Ureter (tissue), 1 donor: ENCODE measurements at places on chromosomes 2 and 18. TPM values are rescaled to one million over a fixed set of nuclear protein-coding genes. Genes with fewer than 3 reads are reported as not detected.
A peak's percentile ranks its signal among the peaks of the same experiment; 100 is the strongest.

The L3MBTL4 gene
- total RNA-seq = 8.5 TPM

The DNAH7 gene
- 5.5 TPM for total RNA-seq

The GAL3ST2 gene
- total RNA-seq = 0.47 TPM

The FKBP1B gene
- 4.1 TPM for total RNA-seq

DNA sequence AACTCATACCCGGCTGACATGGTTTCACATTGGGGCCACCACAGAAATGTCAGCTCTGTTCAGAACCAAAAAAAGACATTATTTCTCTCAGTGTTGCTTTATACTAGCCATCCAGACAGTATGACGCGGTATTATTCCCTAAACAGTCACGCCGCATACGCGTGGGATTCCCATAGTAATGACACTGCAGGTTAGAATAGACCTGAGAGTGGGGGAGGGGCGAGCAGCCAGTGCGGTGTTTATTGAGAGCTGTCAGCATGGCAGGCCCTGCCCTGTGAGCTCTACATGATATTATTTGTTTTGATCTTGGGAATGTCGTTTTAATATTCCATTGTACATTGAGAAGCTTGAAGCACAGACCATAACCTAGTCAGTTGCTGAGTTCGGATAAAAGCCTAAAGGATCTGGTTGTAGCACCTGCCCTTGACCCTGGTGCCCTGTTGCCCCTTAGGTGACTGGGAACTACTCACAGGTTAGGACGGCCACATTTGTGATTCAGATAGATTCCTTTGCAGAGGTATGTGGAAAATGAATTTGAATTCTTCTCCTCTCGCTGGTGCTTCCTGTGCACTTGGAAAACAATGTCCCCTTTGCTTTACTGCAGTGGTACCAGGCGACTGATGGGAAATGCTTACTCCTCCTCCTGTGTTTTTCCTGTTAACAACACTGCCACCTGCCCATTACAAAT is 150.1 kb downstream of the ARHGAP28 start:
- DNase-seq = no peak

- DNase-seq = no peak
Observed at GRCh38 chr2:217360781-217361482, 501.1 kb upstream of the TNP1 start.

- no peak for DNase-seq
Observed at GRCh38 chr18:58180738-58181353, 136.8 kb downstream of the NEDD4L start.

GRCh38 chr2:16625759-16626158 is 39.9 kb downstream of the CYRIA start:
- no peak for DNase-seq

GRCh38 chr2:156006721-156007618 is 325.6 kb downstream of the NR4A2 start:
- DNase-seq = no peak

- no peak for DNase-seq
Observed at GRCh38 chr2:206011795-206012194, 74.2 kb downstream of the INO80D start.

- DNase-seq = peak; percentile 47
Observed at GRCh38 chr2:85134255-85134895, 1.2 kb downstream of the TCF7L1 start.

- no peak for DNase-seq
Observed at GRCh38 chr18:57544936-57545660, 41.4 kb downstream of the FECH start.

GRCh38 chr2:241003047-241003360 is 4.6 kb downstream of the SNED1 start:
- DNase-seq = no peak

DNA sequence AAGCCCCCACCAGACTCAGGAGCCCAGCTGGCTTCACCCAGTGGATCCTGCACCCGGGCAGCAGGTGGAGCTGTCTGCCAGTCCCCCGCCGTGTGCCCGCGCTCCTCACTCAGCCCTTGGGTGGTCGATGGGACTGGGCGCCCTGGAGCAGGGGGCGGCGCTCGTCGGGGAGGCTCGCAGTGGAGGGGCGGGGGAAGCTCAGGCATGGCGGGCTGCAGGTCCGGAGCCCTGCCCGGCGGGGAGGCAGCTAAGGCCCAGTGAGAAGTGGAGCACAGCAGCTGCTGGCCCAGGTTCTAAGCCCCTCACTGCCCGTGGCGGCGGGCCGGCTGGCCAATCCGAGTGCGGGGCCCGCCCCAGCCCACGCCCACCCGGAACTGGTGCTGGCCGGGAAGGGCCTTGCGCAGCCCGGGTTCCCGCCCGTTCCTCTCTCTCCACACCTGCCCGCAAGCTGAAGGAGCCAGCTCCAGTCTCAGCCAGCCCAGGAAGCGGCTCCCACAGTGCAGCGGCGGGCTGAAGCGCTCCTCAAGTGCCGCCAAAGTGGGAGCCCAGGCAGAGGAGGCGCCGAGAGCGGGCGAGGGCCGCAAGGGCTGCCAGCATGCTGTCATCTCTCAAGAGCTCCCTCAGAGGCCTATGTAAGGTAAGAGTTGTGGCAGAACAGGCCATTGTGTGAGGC is 1307.8 kb upstream of the TMEFF2 start:
- no peak for DNase-seq

DNA sequence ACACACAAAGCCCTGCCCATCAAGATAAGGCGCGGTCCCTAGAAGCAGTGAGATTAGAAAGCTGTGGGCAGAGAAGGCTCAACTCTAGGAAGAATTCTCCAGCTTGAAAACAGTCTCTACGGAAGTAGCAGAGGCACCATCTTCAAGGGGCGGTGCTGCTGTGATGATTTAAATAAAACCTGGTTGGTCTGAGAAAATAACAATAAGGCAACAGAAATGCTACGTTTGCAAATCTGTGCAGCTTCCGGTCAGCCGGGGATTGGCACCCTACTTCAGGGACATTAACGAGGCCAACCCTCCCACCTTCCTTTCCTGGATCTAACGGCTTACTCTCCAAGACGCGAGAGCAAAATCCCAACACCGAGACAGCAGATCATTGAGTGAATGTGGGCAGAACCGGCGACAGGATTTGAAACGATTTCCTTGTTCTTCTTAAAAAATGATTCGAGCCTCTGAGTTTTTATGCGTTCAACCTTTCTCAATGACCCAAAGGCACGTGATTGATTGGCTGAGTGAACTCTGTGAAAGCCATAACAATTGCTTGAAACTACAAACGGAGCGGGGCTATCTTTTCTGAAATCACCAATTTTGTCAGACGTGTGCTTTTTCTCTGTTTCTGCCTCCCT is 93.7 kb upstream of the ZNF516 start:
- no peak for DNase-seq
